NCI-H2227 treated with DMSO at 0.1 percent for 48 hours (cell line): ENCODE measurements at places on chromosomes 7 and 10.

DNA sequence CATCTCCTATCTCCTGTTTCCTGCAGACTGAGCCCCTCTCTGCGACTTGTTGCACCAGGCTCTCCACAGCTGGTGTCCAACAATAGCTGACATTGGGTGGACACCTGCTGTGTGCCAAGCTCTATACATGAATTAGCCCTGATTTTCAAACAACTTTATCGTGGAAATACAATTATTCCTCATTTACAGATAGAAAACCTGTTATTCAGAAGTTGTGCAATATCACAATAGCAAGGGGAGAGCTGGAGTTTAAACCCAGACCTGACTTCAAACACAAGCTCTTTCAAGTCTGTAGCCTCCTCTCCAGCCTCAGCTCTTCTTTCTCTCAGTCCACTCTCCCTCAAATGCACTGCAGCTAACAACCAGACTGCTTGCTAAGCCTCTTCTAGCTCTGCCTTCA, 168.8 kb downstream of the HECW1 start:
- no peak for DNase-seq

- DNase-seq = no peak
These were observed 52.8 kb upstream of the CCAR1 start for GRCh38 chr10:68668231-68668630.

DNA sequence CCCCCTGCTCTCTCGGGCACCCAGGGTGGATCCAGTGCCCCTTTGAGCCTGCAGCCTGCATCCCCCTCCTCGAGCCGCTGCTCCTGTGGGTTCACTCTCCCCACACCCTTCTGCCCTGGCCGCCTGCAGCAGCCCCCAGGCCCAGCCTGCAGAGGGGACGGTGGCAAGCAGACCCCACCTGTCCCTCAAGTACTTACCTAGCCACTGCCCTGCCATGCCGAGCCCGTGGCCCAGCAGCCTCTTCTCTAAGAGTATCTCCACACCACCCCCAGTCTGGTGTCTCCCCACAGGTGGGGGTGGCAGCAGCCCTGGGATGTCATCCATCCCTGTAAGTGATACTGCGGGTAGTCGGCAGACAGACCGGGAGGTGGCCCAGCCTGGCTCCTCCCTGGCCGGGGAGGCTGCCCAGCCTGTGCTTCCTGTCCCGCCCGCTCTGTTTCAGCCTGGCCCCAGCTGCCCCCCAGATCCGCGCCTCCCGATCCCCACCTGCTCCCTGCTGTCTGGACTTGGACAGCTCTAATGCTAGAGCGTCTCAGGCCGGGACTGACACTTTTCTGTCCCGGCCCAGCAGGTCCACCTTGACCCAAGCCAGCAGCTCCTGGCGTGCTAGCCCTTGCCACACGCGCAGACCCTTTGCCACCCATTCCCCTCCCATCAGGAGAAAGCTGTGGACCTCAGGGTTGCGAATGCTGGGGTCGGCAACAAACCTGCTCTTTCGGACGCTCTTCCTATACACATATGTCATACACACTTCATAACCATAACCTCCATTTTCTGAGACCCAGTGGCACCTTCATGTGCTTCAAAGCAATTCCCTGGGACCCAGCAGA, 25.0 kb downstream of the YKT6 start:
- DNase-seq = no peak

- peak; percentile 11 for DNase-seq
These were observed 4.6 kb downstream of the PDIA4 start for GRCh38 chr7:149023662-149024061.

DNA sequence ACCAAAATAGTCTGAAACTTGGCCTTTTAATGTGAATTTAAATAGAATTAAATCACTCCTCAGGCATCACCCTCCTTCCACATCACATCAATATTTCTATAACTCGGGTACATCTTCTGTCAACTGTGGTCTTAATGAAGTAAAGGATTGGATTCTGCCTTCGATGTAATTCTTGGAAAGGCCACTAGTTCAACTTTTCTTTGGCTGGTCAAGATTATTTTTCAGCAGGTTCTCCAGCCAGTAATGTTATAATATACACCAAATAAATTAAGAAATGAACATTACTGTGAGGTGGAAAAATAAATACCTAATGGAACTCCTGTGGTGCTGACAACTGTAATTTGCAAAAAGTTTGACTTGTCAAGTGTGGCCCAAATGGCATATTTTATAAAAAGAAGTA, 9.7 kb upstream of the SLC16A9 start:
- no peak for DNase-seq
